Stimulated activated naive CD8-positive, alpha-beta T cell treated with anti-CD3 and anti-CD28 coated beads, Interleukin-15, amount 100 ng/mL, for 72 hours (primary cell): ENCODE measurements at places on chromosomes 6 and 20.

DNA sequence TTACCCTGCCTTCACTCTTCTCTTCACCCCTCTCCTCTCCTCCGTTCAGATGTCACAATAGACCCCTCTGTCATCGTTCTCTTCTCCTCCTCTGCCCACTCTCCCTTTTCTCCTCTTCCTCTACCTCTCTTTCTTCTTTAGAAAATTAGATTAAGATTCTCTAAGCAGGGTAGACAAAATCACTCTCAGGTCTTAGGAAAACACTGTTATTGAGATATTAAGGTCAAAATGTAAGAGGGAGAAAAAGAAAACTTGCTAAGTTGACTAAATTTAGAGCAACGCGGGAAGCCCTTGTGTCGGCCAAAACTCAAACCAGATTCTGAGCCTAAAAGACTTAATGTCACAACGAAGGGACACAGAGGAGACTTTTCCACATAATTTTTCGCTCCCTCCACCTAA is 22.1 kb upstream of the ZNF184 start:
- DNase-seq = no peak

- peak; percentile 55 for DNase-seq
Observed at GRCh38 chr6:4059115-4059777, 19.7 kb downstream of the FAM217A start.

- peak; percentile 3 for DNase-seq
Observed at GRCh38 chr20:40160097-40160550, 528.9 kb downstream of the MAFB start.

DNA sequence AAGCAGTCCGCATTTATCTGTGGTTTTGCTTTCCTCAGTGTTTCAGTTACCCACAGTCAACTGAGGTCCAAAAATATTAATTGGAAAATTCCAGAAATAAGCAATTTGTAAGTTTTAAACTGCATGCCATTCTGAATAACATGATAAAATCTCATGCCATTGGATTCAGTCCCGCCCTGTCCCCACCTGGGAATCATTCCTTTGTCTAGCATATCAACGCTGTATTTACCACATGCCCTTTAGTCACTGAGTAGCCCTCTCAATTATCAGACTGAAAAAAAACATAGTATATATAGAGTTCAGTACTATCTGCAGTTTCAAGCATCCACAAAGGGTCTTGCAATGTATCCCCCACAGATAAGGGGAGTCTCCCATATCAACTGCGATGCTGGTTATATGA is 17.1 kb downstream of the RANBP9 start:
- no peak for DNase-seq

GRCh38 chr6:168778201-168778600 is 337.2 kb downstream of the SMOC2 start:
- DNase-seq = no peak

GRCh38 chr6:148086386-148086785 is 256.3 kb upstream of the SASH1 start:
- no peak for DNase-seq

- no peak for DNase-seq
Observed at GRCh38 chr6:131643855-131644460, 6.9 kb downstream of the ENPP3 start.

DNA sequence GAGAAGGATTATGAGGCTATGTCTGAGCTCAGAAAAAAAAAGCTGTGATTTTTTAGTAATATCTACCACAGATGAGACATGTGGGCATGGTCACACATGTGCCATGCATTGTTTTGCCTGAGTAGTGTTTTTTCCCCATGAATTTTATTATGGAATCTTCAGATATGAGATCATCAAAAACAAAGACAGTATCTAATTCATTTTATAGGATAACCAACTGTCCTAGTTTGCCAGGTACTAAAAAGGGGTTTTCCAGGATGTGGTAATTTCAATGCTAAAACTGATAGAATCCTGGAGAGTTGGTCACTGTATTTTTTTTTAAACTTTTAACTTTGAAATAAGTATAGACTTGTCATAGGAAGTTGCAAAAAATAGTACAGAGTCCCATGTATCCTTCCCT is 127.4 kb upstream of the MAP3K7 start:
- DNase-seq = no peak

DNA sequence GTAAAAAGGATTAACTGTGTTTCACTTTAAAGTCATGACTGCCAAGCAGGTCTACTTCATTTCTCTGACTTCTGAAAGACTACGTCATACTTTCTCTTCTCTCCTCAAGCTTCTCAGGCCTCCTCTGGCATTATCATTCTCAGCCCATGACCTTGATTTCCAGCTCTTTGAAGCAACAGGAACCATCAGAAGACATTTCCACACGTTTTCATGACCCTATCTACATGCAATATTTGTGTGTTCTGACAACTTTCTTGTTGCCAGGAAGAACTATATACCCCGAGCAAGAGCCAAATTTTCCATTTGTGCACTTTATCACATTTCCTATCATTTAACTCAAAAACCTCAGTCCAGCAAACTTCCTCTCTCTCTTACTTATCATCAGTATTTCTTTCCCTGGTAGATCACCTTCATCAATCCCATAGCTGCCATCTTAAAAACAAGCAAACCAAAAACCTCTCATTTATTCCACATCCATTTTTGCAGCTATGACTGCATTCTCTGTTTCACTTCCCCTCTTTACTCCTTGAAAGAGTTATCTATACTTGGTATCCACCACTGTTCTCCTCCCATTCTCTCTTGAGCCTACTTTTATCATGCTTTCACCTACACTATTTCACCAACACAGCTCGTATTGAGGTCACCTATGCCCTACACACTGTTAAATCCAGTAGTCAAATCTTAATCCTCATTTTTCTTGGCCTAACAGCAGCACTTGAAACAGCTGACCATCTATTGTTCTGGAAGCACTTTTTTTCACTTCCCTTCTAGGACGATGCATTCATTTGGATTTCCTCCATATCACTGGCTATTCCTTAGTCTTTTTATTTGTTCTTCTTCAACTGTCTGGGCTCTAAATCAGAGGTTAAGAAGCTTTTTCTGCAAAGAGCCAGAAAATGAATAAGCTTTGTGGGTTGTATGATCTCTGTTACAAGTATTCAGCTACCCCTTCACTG is 47.1 kb downstream of the STX7 start:
- no peak for DNase-seq

DNA sequence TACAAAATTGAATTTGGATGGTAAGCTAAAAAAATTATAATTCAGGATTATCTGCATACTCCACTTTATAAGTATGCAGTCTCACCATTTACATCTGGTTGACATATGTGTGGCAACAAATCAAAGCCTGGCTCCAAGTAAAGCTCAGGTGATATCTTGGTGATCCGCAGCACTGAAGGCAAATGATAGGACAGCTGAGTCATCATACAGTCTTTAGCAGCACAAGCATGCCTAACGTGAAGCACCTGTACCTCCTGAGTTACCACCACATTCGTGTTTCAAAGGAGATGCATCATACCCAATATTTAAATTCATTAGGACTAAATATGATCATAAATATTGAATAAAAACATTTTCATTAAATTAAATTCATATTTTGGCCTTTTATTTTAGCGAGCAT is 11.8 kb upstream of the STX11 start:
- no peak for DNase-seq

- no peak for DNase-seq
Observed at GRCh38 chr6:20197251-20197650, 15.0 kb downstream of the MBOAT1 start.

DNA sequence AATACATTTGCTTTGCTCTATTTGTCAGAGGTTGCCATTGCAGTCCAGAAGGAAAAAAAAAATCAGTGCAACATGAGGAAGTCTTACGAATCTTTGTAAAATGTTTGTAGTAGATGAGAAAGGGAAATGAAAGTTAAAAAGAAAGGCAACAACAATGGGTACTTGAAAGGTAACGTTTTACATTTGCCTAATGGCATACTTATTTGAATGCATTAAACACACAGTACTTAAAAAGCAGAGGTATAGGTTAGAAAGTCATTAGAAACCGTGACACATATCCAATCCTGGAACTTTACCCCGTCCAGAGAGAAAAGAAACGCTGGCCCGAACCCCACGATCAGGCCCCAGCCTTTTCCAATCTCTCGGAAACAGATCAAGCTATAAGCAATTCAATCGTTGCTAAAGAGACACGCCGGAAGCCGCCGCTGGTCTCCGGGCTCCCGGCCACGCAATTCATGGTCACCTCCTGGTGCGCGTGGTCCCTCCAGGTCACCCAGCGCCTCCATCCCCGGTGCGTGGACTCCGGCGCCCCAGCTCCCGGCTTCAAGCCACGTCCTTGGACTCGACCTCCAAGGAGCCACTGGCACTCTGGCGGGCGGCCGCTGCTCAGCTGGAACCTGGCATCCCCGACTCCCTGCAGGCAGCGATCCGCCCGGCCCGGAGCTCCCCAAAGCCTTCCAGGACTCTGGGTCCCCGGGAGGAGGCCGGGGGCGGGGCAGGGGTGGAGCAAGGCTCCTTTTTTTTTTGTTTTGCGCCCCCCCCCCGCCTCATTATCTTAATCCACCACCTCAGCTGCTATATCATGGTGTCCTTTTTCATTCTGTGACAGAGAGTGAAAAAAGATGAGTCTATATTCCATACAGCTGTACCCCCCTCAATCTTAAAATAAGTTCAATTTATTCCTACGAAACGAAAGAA is at the start of gene SLC18B1:
TSS of gene SLC18B1 (minus strand) at position 687 of the 918 bp plus-strand sequence. CDS start at position 506, 181 bp downstream.
- DNase-seq = peak; percentile 47

GRCh38 chr6:37555040-37555781 is 55.5 kb upstream of the CCDC167 start:
- DNase-seq = no peak

GRCh38 chr6:108002365-108003221 is 44.6 kb upstream of the SEC63 start:
- DNase-seq = no peak
